Breast epithelium (tissue), 4 donors: ENCODE measurements at places on chromosomes 5 and 9. TPM values are rescaled to one million over a fixed set of nuclear protein-coding genes. Genes with fewer than 3 reads are reported as not detected.

DNA sequence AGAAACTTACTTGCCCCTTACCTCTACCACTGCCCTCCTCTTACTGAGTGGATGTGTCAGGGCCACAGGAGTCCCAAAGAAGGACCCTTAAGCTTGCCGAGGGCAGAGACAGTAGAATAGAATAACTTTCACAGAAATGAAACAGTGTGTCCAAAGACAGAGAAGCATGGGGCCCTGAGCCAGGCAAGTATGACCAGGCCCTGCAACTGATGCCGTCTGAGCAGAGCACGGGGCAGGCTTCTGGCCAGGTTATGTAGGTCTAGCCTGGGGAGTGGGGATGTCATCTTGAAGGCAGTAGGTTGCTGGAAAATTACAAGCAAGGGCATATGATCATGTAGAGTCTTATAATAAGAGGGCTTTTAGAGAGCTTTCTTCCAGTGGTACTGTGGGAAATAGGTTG is 415.4 kb downstream of the KDM4C start:
- DNase-seq = no peak

DNA sequence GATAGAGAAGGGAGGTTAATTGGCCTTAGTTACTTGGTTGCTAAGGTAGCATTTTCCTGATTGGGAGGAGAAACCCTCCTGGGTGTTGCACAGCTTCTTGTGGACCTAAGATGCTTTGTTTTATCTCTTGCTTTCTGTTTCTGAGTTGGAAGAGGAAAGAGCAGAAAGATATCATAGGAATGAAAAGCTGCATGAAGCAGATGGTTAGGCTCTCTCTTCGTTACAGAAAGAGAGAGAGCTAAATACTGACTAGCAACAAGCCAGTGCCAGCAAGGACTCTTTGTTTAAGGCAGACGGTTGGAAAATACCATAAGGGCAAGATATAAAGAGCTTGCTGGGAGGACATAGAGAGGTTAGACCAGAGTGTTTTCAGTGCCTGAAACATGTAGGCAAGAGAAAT is 103.1 kb downstream of the ATG10 start:
- DNase-seq = no peak

DNA sequence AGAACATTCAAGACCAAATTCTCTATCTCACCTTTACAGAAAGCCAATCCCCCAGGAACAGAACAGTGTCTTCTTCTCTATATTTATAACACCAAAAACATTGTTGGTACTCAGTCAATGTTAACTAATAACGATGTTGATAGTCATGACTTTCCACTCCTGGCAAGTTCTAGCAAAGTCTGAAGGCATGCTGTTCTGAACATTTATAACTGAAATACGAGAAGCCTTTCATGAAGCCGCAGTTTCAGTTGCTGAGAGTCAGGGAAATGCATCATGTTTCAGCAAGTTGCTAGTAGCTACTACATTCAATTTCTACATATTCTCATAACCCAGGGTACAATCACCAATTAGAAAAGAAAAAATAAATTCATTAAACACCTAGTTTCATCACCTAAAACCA is 301.4 kb downstream of the PDE4D start:
- no peak for DNase-seq

GRCh38 chr5:107254214-107254901 is 416.4 kb downstream of the EFNA5 start:
- no peak for DNase-seq

GRCh38 chr5:81639556-81639955 is 111.3 kb downstream of the SSBP2 start:
- DNase-seq = no peak

GRCh38 chr9:137787786-137788505 is 89.6 kb upstream of the CACNA1B start:
- DNase-seq = no peak

GRCh38 chr5:142748132-142748531 is 22.0 kb upstream of the ARHGAP26 start:
- DNase-seq = no peak

DNA sequence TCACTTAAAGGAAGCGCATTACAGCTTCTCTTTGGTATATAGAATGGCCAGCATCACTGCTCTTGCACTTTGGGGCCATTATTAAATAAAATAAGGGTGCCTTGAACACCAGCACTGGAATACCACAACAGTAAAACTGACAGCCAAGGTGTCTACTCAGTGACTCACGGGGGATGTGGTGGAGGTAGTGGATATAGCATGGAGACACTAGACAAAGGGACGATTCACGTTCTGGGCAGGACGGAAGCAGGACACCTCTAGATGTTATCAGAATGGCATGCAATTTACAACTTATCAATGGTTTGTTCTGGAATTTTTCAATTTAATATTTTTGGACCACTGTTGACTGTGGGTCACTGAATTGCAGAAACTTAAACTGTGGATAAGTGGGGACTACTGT is 32.9 kb upstream of the PDE8B start:
- no peak for DNase-seq

GRCh38 chr9:28720746-28721145 is 1147.5 kb upstream of the C9orf72 start:
- no peak for DNase-seq

DNA sequence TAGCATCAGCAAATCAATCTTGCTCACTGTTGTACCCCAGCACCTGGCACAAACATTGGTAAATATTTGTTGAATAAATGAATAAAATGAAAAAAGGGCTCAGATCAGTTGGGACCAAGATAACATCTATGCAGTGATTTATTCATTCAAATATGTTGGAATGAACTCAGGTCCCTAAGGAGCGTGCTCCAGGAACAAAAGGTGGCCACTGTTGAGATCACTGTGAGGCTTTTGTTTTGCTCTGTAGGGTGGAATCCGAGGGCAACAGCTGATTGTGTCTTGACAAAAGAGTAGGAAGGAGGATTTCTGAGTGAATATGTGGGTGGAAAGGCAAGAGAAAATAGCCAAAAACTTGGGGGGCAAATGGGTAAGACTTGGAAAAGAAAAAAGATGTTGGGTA is 89.7 kb downstream of the PPP2R2B start:
- no peak for DNase-seq

NXNL2 gene
- not detected for total RNA-seq

MSX2 gene
- total RNA-seq = 1.6 TPM

MEGF10 gene
- 2.3 TPM for total RNA-seq

TMEM174 gene
- total RNA-seq = not detected

GGTA1 gene
- total RNA-seq = 29.6 TPM

PPP2R2B gene
- total RNA-seq = 1.6 TPM

PHYKPL gene
- 94.1 TPM for total RNA-seq

PELO gene
- total RNA-seq = 16.7 TPM

DRD1 gene
- not detected for total RNA-seq

SNCB gene
- total RNA-seq = not detected

ACTBL2 gene
- not detected for total RNA-seq
